ENCODE measurements at places on chromosomes 6 and 20.

DNA sequence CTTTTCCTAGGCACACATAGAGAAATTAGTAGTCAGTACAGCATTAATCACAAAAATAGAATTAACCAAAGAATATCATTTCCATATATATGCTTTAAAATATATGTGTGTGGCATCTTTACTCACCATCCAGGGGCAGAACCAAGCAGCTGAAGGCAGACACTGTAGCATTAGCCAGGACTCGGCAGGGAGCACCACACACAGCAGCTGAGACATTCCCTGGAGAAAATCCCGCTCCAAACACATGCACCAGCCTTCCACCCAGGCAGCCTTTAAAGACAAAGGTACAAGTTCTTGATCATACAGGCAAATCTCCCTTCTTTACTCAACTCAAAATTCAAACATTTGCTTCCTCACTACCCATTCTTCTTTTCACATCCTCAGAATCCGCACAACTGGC, 64.7 kb downstream of the PKHD1 start:
- no peak for DNase-seq

DNA sequence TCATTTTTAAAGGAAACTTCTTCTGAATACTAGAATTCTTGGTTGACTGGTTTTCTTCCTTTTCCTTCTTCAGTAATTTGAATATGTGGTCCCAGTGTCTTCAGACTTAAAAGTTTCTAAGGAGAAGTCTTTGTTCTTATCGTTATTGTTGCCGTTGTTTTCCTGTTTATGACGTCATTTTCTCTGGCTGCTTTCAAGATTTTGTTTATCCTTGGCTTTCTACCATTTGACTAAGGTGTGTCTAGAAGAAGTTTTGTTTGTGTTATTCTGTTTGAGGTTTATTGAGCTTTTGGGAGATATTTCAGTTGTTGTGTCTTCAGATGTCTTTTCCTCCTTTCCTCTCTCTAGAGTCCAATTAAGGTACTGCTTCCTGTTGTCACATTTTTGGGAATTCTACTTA, 24.5 kb downstream of the CDYL start:
- DNase-seq, result no peak

DNA sequence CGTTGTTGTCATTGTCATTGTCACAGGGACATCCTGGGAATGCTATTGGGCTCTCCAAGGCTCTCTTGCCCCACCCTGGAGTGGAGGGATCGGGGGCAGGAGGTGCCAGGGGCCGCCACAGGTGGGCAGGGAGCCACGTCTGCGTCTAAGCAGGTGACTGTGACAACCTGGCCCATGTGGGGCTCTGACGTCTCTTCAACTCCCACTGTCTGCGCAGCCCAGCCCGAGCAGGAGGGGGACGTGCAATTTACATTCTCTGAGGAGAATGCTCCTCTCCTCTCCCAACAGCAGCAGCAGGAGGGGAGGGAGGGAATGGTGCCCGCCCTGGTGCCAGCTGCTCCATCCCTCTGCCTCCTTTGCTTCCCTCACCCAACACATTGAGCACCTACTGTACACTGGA, 50.1 kb downstream of the GRM4 start:
- no peak for DNase-seq

GRCh38 chr20:44409132-44409600, 53.7 kb downstream of the HNF4A start:
- DNase-seq, result no peak

DNA sequence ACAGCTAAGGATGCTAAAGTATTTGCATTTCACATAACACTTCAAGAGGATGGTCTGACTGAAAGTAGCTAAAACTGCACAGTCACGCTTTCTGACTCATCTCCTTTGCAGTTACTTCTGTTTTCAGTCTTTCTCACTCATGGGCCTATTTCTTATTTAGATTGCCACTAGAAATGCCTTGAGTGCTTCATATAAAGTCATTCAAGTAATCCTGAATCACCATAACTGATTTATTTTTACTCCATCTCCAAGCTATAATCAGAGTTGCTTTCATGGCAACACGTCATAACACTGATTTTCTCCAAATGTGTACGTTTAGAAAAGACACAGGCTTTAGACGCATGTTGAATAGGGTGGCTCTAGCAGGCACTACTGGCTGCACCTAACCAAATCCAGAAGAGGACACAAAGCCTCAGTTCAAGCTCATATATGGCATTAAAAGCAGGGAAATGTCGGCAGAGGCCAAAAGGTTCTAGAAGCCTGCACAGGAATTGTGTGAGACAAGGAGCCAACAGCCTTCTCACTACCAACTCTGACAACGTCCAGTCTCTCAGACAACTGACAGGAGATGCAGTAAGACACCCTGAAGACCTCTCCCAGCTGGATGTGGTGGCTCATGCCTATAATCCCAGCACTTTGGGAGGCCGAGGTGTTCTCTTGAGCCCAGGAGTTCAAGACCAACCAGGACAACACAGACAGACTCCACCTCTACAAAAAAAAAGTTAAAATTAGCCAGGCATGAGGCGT, 64.1 kb upstream of the BEND6 start:
- peak; percentile 84 for DNase-seq

DNA sequence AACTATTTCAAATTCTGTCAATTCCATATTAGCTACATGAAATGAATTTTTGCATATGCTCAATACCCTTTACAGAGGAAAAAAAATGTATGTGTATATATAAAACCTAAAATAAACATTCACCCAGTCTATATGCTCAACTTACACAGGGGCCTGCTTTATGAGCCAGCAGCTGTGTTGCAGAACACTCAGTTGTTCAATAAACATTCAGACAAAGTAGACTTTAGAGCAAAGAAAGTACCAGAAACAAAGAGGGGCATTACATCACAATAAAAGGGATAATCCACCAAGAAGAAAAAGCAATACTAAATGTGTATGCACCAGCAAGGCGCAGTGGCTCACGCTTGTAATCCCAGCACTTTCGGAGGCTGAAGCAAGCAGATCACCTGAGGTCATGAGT, 9.5 kb downstream of the COQ3 start:
- DNase-seq, result no peak

DNA sequence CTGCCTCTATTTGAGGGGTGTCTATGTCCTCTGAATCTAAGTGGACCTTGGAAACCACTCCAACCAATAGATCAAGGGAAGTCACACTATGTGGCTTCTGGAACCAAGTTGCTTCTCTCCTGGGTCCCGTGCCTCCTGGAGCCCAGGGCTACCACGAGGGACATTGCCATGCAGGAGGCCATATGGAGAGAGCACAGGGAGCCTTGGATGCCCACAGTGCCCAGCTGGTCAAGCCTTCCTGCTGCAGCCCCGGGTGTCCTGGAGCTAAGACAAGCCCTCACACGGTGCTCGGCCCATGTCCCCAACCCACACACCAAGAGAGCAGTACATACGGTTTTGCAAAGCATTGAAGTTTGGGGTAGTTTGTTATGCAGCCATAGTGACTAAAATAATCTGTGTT, 231.6 kb downstream of the SYNDIG1 start:
- DNase-seq, result no peak

- DNase-seq, result no peak
Measured at GRCh38 chr6:91509039-91509438, 922.2 kb upstream of the MAP3K7 start.

GRCh38 chr6:46221222-46221793, 50.5 kb upstream of the ENPP5 start:
- peak; percentile 46 for DNase-seq

DNA sequence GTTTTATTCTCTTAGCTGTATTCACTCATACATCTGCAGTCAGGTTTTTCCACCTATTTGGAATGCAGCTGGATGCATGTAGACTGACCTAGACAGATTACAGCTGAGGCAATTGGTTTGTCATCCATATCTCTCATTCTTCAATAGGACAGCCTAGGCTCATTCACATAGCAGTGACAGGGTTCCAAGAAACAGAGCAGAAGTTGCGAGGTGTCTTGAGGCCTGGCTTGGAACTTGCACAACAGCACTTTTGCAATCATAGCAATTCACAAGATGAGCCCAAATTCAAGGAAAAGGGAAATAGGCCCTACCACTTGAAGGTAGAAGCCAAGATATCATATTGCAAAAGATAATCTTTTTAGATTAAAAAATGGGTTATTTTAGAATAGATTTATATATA, 508.9 kb upstream of the JAG1 start:
- DNase-seq, result no peak

GRCh38 chr6:143205991-143206390, 145.3 kb downstream of the AIG1 start:
- no peak for DNase-seq

- DNase-seq, result no peak
Measured at GRCh38 chr20:46085179-46085851, 4.4 kb downstream of the NCOA5 start.

GRCh38 chr6:1802491-1803395, 193.0 kb downstream of the FOXC1 start:
- DNase-seq, result no peak

GRCh38 chr6:3750317-3751076, 1.0 kb downstream of the PXDC1 start:
- no peak for DNase-seq

DNA sequence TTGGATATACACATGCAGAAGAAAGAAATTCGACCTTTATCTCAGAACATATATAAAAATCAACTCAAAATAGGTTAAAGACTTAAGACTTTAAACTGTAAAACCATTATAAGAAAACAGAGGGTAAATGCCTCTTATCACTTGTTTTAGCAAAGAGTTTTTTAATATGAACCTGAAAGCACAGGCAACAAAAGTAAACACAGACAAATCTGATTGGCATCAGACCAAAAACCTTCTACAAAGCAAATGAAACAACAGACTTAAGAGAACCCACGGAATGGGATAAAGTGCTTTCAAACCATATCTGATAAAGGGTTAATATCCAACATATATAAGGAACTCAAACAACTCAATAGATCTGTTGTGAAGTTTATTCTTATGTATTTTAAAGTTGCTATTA, 309.9 kb upstream of the OPRM1 start:
- no peak for DNase-seq

DNA sequence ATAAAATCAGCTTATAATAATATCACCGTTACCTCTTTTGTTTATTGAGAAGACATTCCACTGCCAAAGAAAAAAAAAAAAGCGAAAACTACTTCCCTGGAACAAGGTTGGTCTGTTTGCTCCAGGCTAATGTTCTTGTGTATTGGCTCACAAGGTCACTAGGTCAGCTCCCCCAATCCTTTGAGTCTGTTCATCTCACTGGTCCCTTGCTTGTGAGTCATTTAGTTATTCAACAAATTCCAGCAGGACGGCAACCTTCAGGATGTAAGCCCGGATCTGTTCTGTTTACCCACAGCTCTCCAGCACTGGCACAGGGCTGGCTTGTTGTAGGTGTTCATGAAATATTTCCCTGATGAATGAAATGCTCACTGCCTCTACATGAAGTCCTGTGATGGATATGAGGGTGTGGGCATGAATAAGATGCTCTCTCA, 3.3 kb downstream of the ARHGAP40 start:
- DNase-seq, result no peak

- no peak for DNase-seq
Measured at GRCh38 chr6:99138445-99138844, 190.7 kb upstream of the FBXL4 start.

GRCh38 chr6:2706558-2706957, 44.2 kb downstream of the MYLK4 start:
- no peak for DNase-seq

GRCh38 chr6:105500693-105501092, 97.8 kb upstream of the PREP start:
- DNase-seq, result no peak

- no peak for DNase-seq
Measured at GRCh38 chr6:105193647-105194046, 13.8 kb upstream of the POPDC3 start.

GRCh38 chr6:43673444-43674084, 14.0 kb downstream of the MRPS18A start:
- no peak for DNase-seq

GRCh38 chr6:11700118-11700718, 78.4 kb downstream of the ADTRP start:
- DNase-seq, result peak; percentile 41

DNA sequence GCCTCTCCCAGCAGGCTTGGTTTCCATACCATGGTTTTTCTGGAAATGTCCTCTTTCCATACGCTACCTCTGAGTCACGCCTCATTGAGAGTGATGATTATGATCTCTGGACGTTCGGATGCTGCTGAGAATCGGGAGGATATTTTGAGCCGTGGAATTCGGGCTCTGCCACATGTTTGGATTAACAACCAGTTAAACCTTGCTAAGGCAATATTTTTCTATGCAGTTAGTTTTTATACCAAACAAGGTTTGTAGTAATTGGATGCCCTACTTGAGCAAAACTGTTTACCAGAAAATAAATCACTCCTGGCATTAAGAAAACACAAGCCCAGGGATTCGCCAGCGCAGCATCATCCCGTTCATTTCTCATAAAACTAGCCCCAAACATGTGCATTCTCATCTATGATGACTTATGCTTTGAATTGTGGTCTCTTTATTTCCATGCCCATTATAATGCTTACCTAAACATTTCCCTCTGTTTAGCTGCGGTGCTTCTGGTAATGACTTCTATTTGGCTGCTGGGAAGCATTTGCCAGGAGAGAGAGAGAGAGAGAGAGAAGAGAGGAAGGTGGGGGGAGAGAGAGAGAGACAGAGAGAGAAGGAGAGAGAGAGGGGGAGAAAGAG, 198.9 kb downstream of the CLIC5 start:
- no peak for DNase-seq

DNA sequence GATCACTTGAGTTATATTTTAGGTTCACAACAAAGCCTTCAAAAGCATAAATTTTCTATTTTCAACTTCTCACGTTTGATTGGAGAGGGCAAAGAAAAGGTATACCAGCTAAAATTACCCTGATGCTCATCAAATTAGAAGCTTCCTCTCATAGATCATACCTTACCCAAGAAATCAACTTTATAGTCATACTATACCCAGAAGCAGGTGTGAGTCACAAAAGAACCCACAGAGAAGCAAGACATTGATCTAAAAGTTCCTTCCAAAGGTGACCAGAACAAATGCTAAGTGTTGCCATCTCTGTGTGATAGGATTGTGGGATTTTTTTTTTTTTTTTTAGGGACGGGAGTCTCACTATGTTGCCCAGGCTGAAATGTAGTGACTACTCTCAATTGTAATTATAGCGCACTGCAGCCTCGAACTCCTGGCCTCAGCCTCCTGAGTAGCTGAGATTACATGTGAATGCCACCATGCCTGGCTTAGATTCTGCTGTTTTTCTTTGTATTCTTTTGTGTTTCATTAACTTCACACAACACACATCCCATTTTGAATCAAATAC, 3.3 kb downstream of the EIF2S2 start:
- DNase-seq, result peak; percentile 49

GRCh38 chr20:4281258-4282055, 266.1 kb upstream of the RNF24 start:
- no peak for DNase-seq

DNA sequence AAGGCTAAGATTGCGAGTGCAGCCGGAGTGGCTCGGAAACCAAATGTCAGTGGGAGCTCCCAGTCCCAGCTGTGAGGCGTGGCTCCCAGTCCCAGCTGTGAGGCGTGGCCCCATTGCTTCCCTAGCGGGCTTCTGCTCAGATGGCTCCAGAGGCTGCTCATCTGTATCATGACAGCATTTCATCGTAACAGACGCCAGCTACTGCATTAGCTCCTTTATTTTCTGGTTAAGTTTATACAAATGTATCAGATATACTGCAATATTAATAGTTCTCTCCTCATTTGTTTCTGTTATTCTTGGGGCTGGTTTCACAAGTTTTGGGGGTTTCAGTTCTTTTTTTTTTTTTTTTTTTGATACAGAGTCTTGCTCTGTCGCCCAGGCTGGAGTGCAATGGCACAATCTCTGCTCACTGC, 34.7 kb upstream of the TBXT start:
- no peak for DNase-seq
